Fibroblast of pulmonary artery (primary cell): ENCODE measurements at places on chromosomes 2 and 18.

DNA sequence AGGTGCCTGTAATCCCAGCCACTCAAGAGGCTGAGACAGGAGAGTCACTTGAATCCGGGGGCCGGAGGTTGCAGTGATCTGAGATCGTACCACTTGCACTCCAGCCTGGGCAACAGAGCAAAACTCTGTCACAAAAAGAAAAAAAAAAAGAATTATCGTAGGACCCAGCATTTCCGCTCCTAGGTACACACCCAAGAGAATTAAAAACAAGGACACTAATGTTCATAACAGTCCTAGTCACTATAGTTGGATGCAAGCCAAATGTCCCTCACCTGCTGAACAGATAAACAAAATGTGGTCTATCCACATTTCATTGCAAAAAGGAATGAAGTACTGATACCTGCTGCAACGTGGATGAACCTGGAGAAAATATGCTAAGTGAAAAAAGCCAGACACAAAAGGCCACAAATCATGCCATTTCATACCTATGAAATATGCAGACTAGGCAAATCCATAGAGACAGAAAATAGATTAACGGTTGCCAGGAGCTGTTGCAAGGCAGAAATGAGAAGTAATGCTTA, 21.2 kb downstream of the ADRA2B start:
- no peak for DNase-seq

GRCh38 chr2:95345081-95345562, 48.0 kb downstream of the KCNIP3 start:
- no peak for DNase-seq

- no peak for DNase-seq
Measured at GRCh38 chr2:43191947-43192516, 34.4 kb downstream of the ZFP36L2 start.

- peak; percentile 77 for DNase-seq
Measured at GRCh38 chr2:190746971-190747761, 98.3 kb downstream of the NAB1 start.

GRCh38 chr2:105224444-105224843, 17.1 kb upstream of the GPR45 start:
- no peak for DNase-seq

DNA sequence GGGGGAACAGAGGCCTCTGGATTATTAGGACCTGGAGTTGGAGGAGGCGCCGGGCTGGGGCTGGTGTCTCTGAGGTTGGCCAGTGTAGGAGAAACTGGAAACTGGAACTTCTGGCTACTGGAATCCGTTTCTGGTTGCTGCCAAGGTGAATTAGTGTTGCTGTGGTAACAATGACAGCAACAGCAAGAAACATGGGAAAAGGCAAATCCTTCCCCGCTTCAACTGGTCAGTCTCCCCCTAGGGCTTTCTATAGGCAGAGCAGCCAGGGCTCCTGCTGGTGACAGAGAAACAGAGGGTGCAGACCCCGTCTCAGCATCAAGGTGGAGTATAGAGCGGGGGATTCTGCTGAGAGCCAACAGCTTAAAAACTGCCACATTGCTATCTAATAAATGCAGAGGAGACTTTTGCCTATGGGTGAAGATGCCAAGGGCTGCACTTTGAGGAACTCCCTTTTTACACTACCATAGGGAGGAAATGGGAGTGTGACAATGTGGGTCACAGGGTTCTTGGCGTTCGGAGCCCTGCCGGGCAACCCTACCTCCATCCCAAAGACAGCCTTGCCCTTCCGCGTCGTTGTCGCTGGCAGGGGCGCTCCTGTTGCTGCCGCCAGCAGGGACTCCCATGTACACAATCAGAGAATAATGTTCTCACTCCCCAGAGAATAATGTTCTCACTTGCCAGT, 81.4 kb upstream of the CABLES1 start:
- DNase-seq, result peak; percentile 64

DNA sequence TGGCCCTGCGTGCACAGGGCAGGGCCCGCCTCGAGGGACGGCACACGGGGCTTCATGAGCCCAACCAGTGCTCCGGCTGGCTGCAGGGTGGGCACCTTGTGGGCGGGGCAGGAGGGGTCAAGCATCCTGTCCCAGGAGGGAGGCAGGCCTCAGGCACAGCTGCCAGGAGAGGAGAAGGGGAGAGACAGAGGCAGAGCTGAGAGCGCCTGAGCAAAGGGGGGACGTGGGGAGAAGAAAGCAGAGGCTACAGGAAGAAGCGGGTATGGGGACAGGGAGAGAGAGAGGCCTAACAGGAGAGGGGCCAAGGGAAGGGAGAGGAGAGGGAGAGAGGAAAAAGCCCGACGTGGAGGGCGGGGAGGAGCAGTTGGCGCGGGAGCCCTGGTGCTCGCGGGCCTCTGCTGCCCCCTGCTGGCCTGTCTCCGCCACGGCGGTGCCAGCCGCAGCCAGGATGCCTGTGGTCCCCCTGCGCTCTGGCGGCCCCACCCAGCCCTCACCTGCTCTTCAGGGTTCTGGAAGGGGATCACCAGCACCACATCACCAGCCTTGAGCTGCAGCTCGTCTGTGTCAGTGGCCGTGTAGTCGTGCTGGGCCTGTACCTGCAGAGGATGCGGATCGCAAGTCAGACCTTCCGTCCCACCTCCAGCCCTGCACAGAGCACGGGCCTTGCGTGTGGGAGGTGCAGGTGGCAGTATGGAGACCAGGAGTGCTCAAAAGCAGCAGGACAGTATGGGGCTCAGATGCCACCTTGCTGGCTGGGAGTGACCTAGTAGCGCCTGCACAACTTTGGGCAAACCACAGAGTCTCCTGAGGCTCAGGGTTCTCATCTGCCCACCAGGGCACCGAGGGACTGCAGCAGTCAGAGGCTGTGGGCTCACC, 56.8 kb downstream of the BIN1 start:
- DNase-seq, result peak; percentile 63

- DNase-seq, result no peak
Measured at GRCh38 chr2:168798888-168799410, 3.5 kb upstream of the NOSTRIN start.

GRCh38 chr18:74476140-74476539, 19.0 kb upstream of the DIPK1C start:
- DNase-seq, result peak; percentile 36

GRCh38 chr2:148627224-148627623, 17.3 kb upstream of the EPC2 start:
- no peak for DNase-seq

DNA sequence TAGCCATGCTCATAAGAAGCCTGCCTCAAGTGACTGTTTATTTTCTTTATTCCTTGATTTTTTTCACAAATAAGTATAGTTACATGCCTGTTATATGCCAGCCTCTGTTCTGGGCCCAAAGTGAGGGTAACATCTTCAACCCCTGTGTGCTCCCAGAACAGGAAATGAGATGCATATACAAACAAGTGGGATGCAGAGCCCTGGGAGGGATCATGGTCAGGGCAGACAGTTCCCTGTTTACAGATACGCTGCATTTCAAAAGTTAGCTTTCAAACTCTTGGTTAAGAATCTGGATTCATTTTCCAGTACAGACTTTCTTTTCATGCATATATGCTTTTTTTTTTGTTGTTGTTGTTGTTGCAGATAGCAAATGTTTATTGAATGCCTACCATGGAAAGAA, 24.4 kb downstream of the GPR39 start:
- DNase-seq, result no peak

DNA sequence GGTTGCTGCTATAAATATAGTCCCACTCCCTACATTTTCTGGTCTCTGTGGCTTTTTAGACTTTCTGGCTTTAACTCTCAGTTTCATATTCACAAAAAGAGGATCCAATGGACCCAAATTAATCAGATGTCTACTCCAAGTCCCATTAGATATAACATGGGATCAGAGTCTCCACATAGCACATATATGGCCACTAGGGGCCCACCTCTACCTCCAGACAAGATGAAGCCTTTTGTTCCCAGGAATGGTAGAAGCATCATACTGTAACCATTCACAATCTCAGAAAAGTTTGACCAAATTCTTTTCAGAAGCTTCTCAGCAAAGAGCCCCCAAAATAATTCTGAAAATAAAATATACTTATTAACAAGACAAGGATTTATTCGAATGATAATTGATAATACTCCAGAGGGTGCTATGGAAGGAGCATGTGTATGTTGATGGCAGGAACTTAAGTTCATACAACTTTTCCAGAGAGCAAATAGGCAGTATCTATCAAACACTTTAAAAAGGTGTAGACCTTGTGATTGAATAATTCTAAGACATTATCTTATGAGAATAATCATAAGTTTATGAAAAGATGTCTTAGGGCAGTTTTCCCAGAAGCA, 382.3 kb upstream of the CRIM1 start:
- DNase-seq, result peak; percentile 50

DNA sequence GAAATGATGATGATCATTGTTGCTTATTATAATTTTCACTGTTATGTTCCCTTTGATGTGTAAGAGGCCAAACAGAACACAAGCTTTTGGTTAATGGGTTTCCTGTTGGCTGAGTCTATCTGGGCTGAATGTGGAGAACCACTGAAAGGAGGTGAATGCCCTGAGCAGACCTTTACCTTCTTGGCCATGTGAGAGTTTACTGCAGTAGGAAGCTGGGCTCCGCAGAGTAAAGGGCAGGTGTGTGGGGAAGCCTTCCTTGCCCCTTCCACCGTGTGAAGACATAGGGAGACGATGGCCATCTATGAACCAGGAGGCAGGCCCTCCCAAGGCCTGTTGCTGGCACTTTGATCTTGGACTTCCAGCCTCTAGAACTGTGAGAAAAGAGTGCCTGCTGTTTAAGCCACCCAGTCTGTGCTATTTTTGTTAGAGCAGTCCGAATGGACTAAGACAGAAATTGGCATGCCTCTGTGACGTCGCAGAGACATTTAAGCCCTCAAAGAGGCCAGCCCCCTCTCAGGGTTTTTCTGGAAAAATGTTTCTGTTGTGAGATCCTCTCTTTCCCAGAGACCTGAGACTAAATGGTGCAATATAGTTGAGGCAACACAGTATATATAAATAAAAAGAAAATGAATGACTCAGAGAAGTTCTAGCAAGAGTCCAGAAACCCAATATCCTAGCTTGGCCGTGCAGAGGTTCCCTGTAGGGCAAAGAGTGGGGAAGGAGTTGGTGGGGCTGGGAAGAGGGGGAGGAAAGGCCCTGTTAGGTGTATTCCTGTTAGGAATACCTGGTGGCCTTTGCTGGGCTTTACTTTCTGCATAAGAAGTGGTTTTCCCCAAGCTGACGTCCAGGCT, 121.9 kb upstream of the LGALSL start:
- DNase-seq, result no peak

DNA sequence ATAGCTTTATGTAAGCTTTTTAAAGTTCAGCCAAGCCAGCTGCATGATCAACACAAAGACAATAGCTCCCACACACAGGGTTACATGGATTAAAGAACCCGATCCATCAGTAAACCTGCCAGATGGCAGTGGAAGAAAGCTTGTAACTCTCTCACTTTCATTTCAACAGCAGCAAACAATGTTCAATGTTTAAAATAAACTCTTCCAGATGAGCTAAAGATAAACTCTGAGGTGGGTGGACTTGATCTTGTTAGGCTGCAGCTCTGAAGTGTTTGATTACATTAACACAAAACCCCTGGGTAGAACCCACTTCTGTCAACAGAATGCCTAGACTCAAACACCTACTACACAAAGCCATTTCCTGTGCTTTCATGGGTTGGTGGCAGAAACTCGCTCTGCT, 13.9 kb downstream of the RDH14 start:
- no peak for DNase-seq

DNA sequence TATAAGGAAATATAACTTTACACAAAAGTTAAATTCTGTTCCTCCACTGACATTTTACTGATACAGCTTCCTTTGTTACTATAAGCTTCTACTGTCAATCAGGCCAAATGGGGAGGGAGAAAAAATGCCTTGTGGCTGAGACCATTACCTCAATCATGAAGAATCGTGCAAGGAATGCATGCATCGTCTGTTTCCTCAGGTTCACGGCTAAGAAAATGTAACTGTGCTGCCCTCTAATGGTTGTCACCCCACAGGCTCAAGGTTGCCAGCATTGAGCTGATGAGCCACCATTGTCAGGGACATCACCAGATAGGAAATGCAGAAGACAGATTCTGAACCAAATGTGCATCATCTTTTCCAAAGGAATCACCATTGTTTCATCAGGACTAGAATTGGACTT, 426.9 kb downstream of the CDH2 start:
- peak; percentile 84 for DNase-seq

DNA sequence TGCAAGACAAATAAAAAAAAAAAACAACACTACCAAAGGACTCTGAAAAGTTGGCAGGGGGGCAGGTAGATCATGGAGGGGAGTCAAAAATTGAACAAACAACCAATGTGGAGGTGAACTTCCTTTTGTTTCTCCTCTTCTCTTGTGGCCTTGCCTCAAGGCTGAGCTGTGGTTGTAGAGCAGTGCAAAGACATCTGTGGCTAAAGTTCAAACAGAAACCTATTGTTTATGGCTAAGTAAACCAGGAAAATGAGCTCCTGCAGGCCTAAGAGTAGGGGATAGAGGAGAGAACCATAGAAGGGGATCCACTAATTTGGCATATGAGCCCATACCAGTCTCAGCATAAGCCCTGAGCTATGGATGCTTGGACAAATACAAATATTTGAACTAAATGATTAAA, 40.2 kb upstream of the EGR4 start:
- no peak for DNase-seq

DNA sequence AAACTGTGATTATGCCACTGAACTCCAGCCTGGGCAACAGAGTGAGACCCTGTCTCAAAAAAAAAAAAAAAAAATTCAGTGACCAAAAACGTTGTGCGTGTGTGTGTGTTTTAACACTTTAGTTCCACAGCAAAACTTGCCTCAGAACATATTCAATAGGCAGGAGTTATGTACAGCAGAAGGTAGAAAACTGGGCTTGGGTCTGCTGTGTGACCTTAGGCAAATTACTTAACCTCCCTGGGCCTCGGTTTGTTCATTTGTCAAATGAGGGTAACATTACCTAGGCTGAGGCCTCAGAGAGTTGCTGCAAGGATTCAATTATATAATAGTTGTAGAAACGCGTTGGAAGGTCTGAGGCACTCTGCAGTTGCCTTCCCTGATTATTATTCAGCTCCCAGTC, 10.3 kb upstream of the SCG2 start:
- no peak for DNase-seq

- DNase-seq, result no peak
Measured at GRCh38 chr2:219575566-219576504, 3.7 kb downstream of the INHA start.

- DNase-seq, result no peak
Measured at GRCh38 chr2:230360028-230360427, 33.0 kb downstream of the SP140L start.

DNA sequence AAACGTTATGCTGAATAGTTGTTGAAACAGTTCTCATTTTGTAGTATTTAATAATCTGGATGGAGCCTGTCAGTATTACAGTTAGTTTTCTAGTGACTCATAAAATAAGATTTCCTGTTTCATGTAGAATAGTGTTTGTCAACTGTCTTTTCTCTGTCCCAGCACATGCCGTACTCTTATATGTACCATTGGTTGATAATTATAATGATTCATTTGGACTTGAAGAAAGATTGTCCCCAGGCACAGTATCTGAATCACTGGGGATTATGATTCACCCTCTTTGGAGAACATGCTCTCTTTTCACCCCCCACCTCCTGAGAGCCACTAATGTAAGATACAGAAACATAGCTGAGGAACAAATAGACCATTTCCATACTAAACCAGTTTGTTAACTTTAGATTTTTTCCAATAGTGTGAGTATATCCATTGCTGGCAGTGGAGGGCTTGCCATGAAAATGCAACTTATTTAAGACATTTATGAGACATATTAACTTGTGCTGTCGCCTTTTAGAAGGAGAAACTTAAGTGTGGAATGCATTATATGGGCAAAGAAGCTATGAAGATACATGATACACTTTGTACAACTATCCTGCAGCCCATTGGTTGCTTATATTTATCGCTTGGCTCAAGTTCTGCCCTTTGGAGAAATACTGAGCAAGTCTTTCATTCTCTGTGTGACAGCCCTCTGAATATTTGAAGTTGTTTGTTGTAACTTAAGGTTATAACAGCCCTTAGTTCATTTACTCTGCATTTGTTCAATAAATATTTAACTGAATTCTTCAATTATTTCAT, 12.4 kb downstream of the COPS8 start:
- peak; percentile 94 for DNase-seq
